ENCODE measurements at places on chromosomes 4 and X.
A peak's percentile ranks its signal among the peaks of the same experiment; 100 is the strongest.

DNA sequence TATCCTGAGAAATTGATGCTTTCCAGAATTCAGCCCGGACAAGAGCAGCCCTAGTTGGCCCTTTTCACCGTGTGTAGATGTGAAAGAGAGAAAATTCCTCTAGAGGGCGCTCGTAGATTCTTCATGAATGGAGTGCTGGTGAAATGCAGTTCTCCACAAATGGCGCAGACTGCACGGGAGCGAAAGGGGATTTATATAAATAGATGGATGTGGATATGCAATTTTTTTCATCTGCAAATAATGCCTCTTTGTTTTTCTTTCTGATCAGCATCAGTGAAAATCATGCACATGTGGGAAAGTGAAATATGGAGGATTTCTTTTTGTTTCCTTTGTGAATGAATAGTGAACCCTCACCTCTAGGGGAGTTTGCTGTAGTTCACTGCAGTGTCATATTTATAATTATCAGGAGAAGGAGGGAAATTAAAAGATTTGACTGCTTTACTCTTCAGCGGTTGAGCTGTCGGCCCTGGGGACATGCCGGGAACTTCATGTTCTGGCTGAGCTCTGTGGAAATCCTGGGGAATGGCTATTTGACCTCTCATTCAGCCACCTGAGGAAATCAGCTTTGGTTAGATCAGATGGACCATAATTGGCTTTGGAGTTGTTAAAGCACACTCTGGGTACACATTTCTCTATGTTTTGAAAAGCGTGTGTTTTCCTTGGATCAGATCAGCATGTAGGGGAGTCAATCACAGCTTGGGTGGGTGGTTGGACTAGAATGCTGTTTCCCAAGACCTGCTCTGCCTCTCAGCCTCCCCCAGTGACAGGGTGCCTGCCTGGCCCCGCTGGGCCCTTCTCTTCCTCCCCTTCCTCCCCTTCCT, 115.0 kb upstream of the SHISA3 start:
- peak; percentile 69 for DNase-seq

GRCh38 chr4:18075823-18076433, 54.4 kb upstream of the LCORL start:
- DNase-seq: no peak

GRCh38 chr4:127448986-127449385, 183.8 kb upstream of the INTU start:
- DNase-seq: no peak

DNA sequence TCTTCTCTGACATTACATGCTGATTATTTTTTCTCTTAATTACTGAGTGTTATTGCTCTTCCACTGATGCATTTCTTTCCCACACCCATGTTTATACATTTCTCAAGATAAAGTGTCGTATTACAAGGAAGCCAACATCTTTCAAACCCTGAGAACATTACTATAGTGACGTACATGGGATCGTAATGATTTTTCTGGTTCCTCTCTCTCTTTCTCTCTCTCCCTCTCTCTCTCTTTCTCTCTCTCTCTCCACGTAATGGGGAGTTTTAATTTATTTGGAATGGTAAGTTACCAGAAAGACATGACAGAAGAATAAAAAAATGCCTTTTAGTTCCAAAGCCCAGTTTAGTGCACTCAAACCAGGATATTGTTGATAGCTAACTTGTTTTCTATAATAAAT, 40.4 kb upstream of the MAPK10 start:
- no peak for DNase-seq

DNA sequence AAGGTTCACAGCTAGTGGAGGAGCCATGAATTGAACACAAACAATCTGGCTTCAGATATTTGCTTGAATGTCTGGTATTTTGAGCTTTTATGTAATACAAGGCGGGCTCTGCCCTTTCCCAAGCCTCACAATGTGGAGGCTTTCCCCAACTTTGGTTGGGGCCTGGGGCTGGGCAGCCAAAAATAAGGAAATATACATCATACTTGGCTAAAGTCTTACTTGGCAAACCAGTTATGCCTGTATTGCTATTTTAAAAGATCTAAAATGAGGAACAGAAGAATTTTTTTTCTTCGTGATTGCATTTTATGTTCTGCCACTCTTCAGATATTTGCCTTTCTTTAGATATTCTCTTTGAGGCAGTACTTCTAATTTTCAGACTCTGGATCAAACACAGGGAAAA, 26.1 kb downstream of the ARFIP1 start:
- no peak for DNase-seq

GRCh38 chrX:97895751-97896150, 1012.0 kb downstream of the RPA4 start:
- DNase-seq: peak; percentile 72

Measured in fibroblast of skin of scalp (primary cell).